ENCODE measurements at places on chromosomes 4 and X.
A peak's percentile ranks its signal among the peaks of the same experiment; 100 is the strongest.

GRCh38 chr4:185142912-185143600 lies at the start of gene SLC25A4:
Gene SLC25A4 (plus strand): TSS chr4:185143266. CDS start chr4:185143373, 107 bp downstream.
- DNase-seq, result peak; percentile 69

DNA sequence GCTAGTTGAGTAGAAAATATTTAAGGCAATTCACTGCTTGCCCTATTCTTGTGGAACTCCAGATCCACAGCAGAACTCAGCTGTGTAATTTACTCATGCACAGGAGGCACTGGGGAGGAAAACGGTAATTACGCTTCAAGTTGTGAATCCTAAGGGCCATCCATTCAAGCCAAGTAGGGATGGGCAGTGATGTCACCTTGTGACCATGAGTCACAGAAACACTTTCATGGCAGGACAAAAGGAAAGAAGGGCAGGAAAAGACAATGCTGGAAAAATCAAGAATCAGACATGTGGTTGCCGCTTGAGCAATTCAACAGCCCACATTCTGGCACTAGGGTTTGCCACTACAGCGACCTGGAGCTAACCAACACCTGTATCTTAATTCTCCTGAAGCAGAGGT lies 1.4 kb downstream of the PAQR3 start:
- DNase-seq, result no peak

DNA sequence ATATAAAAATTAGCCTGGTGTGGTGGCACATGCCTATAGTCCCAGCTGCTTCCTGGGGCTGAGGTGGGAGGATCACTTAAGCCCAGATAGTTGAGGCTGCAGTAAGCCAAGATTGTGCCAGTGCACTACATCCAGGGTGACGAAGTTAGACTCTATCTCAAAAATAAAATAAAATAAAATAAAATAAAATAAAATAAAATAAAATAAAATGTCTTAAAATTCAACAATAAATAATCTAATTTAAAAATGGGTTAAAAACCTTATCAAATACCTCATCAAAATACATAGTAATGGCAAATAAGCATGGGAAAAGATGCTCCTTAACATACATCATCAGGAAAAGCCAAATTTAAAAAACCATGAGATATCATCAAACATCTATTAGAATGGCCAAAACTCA lies 760.2 kb upstream of the AGA start:
- DNase-seq, result no peak

GRCh38 chrX:31516527-31516926 lies 444.7 kb upstream of the FTHL17 start:
- no peak for DNase-seq

GRCh38 chr4:169846396-169846795 lies 88.7 kb upstream of the HPF1 start:
- DNase-seq, result no peak

- DNase-seq, result no peak
These were observed 1415.6 kb upstream of the PCDH7 start for GRCh38 chr4:29304595-29304994.

DNA sequence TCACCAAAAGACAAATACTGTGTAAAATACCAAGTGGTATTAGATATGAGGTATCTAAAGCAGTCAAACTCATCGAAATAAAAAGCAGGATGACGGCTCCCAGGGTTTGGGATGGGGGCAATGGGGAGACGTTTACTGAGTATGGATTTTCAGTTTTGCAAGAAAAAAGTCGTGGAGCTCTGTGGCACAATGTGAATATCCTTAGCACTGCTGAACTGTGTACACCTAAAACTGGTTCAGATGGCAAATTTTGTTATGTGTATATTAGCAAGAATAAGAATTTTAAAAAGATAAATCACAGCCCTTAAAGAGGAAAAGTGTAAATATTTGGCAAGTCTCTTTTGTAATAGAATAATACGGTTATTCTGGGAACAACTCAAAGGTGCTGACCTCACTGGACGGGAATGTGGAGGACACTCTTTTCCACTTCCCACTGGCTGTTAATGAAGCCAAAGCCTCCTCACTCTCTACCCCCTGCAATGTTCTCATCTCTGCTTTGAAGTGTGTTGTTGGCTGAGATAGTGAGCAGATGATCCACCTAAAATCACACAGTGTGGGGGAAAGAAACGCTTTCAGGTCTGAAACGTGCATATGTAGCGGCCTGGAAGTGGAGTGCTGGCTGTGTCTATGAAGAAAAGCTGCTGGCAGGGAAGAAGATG lies 49.2 kb downstream of the SEL1L3 start:
- no peak for DNase-seq

- no peak for DNase-seq
These were observed 163.7 kb downstream of the NPNT start for GRCh38 chr4:106058921-106059320.

DNA sequence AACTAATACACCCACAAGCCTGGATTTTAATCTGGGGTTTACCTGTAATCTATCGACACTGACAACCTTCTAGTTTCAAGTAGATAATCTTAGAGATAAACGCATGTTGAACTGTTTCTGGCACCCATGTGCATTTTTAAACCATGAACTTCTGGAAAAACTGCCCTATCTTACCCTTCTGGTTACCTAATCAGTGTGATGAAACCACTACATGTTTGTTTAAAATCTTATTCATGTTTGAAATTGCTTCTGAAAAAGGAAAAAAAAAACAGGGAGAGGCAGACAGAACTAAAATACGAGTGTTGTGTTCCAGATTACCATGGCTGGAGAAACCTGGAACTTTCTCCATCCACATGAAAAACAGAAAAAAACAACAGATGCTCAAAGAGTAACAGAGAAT lies 139.3 kb downstream of the MID1IP1 start:
- DNase-seq, result no peak

GRCh38 chrX:145405012-145405411 lies 157.7 kb downstream of the SPANXN1 start:
- DNase-seq, result no peak

DNA sequence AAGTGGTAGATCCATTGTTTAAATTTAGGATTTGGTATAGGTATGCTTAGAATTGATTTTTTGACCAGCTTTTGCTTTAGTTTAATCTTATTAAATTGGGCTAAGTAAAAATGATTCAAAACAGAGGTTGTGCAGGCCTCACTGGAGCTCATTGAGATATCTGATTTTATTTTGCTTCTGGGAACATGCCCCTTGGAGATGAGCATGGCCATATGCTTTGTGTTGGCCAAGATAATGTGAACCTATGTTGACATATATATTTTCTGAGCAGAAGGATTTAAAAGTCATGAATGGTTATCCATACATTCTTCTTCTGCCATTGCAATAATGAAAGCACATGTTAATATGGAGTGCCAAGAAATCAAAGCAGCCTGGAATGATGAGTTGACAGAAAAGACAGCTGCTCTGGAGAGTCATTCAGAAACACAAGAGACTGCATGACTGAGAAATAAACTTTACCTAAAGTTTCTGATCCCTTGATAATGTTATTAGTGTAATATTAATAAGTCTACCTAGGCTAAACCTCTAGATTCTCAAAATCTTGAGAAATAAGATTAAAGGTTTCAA lies 489.7 kb upstream of the GNPDA2 start:
- DNase-seq, result no peak

DNA sequence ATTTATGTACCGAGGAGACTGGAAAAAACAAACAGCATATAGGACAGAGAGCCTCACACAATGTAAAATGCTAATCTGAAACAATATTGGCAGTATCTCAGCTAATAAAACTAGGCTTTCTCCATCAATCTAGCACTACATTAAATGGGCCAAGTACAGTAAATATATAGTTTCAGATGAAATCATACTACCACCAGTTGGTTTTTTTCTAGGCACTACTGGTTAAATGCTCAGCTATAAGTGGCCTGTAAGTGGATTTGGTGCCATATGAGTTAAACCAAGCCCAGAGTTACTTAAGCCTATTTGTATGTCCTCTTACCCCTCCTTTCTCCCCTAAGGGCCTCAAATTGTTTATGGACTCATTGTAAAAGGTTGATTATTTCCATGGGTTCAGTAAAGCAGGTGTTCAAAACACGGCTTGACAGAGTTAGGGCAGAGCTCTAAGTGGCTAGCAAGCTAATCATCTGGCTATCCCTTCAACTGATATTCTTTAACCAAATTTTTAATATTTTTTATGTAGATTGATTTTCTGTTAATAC lies 57.5 kb downstream of the FAM13A start:
- no peak for DNase-seq

DNA sequence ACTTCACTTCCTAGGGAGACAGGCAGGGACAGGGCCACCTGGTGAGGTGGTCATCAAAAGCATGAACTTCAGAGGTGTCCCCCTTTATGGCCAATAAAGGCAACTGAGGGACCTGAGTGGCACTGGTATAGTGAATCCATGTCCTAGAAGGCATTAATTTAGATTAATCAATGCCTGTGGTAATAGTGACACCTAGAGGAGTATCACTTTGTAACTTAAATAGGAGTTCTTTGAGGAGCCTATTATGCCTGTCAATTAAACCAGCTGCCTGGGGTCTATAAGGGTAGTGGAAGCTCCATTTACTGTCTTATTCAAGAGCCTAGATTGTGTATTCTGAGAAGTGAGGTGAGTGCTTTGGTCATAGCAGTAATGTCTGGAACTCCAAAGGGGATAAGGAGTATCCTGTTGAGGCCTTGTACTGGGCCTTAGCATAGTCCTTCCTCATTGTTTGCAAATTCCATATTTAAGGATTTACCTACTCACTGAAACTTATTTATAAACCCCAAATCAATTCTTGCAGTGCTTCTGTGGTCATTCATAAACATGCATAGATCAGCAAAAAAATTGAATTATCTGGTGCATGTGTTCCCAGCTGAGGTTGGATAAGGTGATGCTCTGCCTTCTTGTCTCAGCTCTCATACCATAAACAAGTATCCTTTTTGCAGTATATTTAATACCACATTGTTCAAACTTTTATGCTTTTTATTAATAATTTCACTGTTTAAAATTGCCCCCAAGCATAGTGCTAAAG lies 213.8 kb upstream of the RADX start:
- DNase-seq, result no peak

DNA sequence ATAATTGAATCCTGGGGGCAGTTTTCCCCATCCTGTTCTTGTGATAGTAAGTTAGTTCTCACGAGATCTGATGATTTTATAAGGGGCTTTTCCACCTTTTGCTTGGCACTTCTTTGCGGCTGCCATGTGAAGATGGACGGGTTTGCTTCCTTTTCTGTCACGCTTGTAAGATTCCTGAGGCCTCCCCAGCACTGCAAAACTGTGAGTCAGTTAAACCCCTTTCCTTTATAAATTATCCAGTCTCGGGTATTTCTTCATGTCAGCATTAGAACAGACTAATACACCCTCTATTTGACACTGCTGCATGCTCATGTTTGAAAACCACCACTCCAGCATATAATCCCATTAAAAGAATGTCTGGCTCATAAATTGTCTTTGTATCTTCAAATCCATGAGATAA lies 264.4 kb upstream of the ITM2A start:
- no peak for DNase-seq

GRCh38 chr4:145538596-145538995 lies 56.9 kb downstream of the SMAD1 start:
- DNase-seq, result no peak

GRCh38 chr4:163554870-163555465 lies 60.5 kb downstream of the TMA16 start:
- no peak for DNase-seq

GRCh38 chr4:159778298-159778697 lies 675.4 kb downstream of the RAPGEF2 start:
- no peak for DNase-seq

- DNase-seq, result no peak
These were observed 7.7 kb downstream of the ABCD1 start for GRCh38 chrX:153732401-153732800.

GRCh38 chr4:145019346-145019745 lies 78.7 kb downstream of the ANAPC10 start:
- no peak for DNase-seq

GRCh38 chr4:8320386-8320750 lies 50.8 kb downstream of the HTRA3 start:
- DNase-seq, result no peak

- DNase-seq, result no peak
These were observed 5.3 kb downstream of the AKAP14 start for GRCh38 chrX:119900976-119901375.

DNA sequence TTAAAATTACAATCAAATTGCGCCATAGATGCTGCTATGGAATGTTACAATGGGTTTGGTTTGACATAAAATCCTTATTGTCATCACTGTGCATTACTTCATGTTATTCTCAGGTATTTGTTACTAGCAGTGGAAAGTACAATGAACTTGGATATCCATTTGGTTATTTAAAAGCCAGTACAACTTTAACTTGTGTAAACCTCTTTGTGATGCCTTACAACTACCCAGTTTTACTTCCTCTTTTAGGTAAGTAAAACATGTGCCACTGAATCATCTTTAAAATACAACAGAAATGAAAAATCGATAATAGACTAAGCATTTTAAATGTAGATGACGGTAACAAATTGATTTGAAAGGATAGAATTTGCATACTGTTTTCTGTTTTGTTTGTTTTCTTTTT lies 35.6 kb downstream of the INTS6L start:
- DNase-seq, result no peak

GRCh38 chr4:15516494-15516893 lies 46.8 kb downstream of the CC2D2A start:
- DNase-seq, result no peak

DNA sequence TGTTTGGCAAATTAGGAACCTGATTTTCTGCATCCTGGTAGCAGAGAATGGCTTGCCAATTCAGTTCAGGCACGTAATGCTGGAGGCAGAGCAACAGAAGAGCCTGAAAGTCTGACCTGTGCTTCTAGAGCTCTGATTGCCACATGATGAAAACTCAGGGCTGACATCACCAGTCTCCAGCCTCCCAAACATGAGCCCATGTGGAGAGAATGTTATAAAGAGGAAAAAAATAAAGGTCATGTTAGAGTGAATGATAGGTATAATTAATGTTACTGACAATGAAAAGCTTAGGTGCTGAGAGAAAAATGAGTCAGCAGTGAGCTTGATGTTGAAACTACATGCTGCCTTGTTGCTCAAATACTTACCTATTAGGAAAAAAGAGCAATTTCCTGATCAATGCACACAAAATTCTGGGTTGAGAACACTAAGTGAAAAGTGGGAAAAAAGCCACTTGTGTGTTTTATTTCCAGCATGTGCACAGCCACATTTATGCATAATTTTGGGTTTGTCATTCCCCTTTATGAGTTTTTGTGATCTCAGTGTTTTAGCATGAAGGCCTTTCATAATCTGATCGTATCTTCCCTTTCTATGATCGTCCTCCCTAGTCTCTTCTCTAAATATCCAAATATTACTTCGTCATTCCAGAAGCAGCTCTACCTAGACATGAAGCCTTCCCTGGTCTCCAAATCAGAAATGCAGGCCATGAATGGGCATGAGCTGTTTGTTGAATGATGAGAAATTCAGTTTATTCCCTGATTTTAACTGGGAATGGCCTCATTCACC lies 113.3 kb upstream of the CPEB2 start:
- no peak for DNase-seq

- no peak for DNase-seq
These were observed 45.4 kb upstream of the CTAG2 start for GRCh38 chrX:154698630-154699248.

GRCh38 chr4:174312993-174313392 lies 29.3 kb downstream of the CEP44 start:
- no peak for DNase-seq

GRCh38 chrX:54479136-54480111 lies 16.6 kb downstream of the FGD1 start:
- no peak for DNase-seq

All from activated effector memory CD4-positive, alpha-beta T cell treated with Interleukin-2 at 50 U/mL for 16 hours (primary cell).